ENCODE measurements at places on chromosomes 1 and 21. TPM values are rescaled to one million over a fixed set of nuclear protein-coding genes. Genes with fewer than 3 reads are reported as not detected.

TMOD4 gene
- total RNA-seq: 2.3 TPM

P3R3URF gene
- not detected for total RNA-seq

GRCh38 chr1:93106226-93106625 is 27.1 kb downstream of the MTF2 start:
- DNase-seq: no peak

- DNase-seq: no peak
Measured at GRCh38 chr1:24771574-24771973, 26.3 kb downstream of the CLIC4 start.

GRCh38 chr1:211648336-211648735 is 27.1 kb downstream of the NEK2 start:
- DNase-seq: no peak

DNA sequence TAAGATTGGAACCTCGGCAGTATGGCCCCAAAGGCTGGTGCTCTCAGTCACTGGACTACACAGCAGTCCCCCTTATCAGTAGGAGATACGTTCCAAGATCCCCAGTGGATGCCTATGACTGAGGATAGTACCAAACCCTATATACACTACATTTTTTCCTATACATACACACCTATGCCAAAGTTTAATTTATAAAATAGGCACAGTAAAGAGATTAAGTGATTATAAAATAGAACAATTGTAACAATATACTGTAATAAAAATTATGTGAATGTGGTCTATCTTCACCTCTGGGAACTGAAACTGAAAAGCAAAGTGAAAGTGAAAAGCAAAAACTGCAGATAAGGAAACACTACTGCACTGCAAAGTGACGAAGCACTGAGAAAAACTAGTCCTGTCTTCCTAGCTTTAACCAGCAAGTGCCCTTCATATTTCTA is 96.8 kb downstream of the INTS7 start:
- no peak for DNase-seq

DNA sequence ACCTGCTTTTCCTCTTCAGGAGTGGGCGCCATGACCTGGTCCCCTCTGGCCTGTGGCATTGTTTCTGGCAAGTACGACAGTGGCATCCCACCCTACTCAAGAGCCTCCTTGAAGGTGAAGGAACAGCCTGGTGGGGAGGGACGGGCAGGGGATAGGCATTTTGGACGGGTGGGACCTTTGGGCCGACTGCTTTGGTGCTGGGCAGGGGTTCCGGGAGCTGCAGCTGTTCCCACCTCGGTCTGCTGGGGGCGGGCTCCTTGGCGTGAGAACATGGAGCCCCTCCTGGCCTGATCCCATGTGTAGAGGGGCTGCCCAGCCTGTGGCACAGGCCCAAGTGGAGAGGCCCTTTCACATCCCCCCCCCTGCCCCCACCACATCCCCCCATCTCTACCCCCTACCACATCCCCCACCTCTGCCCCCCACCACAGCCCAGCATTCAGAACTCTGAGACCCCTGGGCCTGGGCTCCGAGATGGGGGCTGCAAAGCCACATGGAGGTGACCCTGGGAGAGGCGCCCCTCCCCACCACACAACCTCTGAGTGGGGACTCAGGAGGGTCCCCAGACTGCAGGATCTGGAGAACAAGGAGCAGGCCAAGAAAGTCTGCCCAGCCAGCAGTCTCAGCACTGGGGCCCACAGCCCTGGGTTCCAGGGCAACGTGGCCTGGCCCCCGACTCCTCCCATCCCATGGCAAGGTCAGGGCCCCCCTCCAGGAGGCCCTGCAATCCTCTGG is 50.0 kb downstream of the KCNAB2 start:
- no peak for DNase-seq

DNA sequence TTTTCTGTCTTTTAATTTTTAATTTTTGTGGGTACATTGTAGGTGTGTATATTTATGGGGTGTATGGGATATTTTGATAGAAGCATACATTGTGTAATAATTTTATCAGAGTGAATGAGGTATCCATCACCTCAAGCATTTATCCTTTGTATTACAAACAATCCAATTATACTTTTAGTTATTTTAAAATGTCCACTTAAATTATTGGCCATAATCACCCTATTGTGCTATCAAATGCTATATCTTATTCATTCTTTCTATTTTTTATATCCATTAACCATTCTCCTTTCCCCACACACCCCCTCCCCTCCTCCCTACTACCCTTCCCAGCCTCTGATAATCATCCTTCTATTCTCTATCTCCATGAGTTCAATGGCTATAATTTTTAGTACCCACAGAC is 70.2 kb upstream of the TSHB start:
- no peak for DNase-seq

MSH4 gene
- 0.41 TPM for total RNA-seq

- no peak for DNase-seq
Measured at GRCh38 chr1:15693371-15693770, 9.3 kb downstream of the PLEKHM2 start.

RNF186 gene
- not detected for total RNA-seq

- DNase-seq: no peak
Measured at GRCh38 chr1:70818401-70818800, 229.2 kb downstream of the PTGER3 start.

LMOD1 gene
- 0.14 TPM for total RNA-seq

STIL gene
- total RNA-seq: 9.2 TPM

IL12RB2 gene
- total RNA-seq: 81.2 TPM

DNA sequence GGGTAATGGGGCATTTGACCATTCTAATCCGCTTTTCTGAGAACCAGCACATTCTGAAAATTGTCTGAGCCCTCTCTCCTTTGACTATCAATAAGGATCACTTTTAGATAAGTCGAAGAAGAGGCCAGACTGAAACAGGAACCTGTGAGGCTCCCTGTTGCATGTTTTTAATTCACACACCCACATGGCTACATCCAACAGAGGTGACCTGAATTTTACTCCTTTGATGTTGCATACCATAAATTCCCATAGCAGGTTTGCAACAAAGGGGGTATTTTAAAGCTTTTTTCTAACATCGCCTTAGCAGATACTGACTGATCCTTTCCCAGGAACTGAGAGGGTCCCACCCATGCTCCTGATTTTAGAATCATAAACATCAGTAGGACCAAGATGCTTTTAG is 450.8 kb downstream of the USP25 start:
- no peak for DNase-seq

- no peak for DNase-seq
Measured at GRCh38 chr1:229452956-229453801, 19.3 kb upstream of the ACTA1 start.

OR2T29 gene
- total RNA-seq: not detected

- no peak for DNase-seq
Measured at GRCh38 chr1:205454903-205455335, 926 bp downstream of the BLACAT1 start.

LAD1 gene
- total RNA-seq: 0.21 TPM

DNA sequence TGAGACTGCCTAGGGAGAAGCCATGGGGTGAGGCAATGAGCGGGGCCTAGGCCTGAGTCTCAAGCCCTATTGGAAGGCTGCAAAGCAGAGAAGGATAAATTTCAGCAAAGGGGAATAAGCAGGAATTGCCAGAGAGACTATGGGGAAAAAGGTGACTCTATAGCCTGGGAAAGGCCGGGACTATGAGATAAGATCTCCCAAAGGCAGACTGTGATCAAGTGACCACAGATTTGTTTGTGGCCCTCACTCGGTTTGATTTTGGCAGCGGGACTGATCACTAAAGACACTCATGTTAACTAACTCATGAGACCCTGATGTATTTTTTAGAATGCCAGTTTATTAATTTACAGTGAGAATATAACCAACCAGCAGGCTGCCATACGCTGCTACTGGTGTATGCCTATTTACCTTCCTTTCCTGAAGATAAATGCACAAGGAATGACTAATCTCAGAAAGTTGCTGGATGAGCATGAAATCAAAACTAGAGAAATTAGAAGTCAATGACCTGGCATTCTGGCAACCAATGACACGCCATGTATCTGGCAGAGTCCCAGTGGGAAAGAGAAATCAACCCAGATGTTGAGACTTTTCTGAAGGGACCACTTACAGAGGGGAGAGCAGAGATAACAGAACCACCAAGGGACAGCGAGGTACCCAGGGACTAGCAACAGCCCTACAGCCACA is 4.3 kb downstream of the HSF2BP start:
- DNase-seq: no peak

GRCh38 chr1:193264313-193265065 is 78.1 kb upstream of the B3GALT2 start:
- DNase-seq: no peak

DNA sequence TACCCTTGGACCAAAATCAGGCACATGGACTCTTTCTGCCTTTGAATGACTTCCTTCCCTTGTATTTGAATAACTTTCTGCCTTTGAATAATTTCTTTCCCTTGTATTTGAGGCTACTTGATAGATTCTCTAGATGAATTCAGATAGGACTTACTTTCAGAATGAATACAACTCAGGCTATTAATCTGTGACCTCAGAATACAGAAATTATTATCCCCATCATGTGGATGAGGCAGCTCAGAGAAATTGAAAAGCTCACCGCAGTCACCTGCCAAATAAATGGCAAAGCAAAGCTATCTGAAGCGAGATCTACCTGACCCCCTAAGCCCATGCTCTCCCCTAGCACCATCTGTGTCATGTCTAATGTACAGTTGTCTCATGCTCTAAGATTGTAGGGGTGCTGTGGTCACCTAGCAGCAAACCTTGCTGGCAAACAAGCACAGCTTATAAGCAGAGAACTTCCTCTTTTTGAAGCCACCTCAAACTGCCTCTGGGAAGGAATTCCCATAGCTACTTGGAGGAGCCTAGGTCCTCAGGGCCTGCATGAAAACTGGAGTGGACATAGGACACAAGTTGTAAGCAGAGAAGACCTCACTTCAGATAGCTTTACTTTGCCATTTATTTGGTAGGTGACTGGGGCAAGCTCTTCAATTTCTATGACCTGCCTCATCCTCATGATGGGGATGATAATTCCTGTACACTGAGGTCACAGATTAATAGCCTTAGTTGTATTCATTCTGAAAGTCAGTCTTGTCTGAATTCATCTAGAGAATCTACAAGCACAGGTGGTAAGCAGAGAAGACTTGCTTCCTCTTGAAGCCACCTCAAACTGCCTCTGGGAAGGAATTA is 66.1 kb downstream of the FASLG start:
- DNase-seq: no peak

- DNase-seq: no peak
Measured at GRCh38 chr1:189217646-189218045, 1260.0 kb downstream of the BRINP3 start.

SLC9C2 gene
- total RNA-seq: not detected

ERRFI1 gene
- 3.3 TPM for total RNA-seq

GRCh38 chr1:225525377-225525776 is 97.5 kb upstream of the LBR start:
- no peak for DNase-seq

DNA sequence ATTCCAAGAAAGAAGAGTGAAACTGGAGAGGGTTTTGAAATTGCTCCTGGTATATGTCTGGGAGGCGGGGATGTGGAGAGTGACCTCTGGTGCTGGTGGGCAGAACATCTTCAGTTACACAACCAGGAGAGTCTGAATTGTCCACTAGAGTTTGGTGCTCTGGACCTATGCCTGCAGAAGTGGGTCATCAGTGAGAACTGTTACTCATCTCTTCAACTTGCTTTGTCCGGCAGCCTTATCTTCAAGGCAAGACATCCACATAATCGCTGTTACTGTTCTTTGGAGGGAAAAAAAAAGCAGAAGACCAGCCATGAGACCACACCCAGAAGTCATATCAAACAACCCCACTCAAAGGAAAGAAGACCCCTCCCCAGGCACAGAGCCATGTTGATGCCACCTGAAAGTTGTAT is 14.9 kb downstream of the SH2D1B start:
- no peak for DNase-seq

DNA sequence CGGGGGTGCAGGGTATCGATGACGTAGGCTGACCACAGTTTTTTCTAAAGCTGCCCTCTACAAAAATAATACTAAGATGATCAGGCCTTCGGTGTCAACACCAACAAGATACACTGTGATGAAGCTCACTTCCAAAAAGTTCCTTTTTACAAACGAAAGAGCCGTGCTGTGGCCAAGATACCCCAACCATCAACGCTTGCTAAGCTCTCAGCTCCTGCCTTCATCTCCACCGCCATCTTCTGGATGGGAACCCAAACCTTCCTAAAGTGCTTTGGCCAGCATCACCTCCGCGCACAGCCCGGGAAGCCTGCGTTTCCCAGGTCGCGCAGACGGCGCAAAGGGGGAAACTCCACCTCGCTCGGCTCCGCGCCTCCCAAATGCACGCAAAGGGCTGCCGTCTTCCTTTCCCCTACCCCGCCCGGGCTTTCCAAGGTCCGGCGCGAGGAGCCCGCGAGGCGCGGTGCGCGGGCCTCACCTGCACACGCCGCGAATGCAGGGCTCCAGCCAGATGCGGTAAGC is 541 bp downstream of the USP48 start:
- DNase-seq: peak; percentile 23
